Coronary artery (tissue), 2 donors: ENCODE measurements at places on chromosomes 16 and 17.

- DNase-seq = peak; percentile 88
These were observed 417 bp downstream of the C16orf46 start for GRCh38 chr16:81076566-81077075.

DNA sequence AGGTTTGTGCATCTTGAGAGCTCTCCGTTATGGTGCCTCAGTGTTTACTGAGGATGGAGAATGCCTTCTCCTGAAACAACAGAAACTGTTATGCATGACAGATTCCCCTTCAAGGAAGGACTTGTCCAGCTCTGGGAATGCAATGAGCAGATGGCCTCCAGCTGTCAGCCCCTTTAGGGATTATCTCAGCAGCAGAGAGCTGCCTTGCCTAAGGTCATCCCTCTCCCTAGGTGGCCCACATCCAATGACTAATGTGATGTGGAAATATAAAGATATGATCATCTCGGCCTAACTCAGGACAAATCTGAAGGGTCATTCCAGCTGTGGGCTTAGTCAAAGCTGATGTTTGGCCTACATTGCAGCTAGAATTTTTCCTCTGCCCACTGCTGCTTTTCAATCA lies 214.3 kb upstream of the N4BP1 start:
- DNase-seq = no peak

GRCh38 chr17:70808596-70808995 lies 639.3 kb downstream of the KCNJ2 start:
- no peak for DNase-seq

DNA sequence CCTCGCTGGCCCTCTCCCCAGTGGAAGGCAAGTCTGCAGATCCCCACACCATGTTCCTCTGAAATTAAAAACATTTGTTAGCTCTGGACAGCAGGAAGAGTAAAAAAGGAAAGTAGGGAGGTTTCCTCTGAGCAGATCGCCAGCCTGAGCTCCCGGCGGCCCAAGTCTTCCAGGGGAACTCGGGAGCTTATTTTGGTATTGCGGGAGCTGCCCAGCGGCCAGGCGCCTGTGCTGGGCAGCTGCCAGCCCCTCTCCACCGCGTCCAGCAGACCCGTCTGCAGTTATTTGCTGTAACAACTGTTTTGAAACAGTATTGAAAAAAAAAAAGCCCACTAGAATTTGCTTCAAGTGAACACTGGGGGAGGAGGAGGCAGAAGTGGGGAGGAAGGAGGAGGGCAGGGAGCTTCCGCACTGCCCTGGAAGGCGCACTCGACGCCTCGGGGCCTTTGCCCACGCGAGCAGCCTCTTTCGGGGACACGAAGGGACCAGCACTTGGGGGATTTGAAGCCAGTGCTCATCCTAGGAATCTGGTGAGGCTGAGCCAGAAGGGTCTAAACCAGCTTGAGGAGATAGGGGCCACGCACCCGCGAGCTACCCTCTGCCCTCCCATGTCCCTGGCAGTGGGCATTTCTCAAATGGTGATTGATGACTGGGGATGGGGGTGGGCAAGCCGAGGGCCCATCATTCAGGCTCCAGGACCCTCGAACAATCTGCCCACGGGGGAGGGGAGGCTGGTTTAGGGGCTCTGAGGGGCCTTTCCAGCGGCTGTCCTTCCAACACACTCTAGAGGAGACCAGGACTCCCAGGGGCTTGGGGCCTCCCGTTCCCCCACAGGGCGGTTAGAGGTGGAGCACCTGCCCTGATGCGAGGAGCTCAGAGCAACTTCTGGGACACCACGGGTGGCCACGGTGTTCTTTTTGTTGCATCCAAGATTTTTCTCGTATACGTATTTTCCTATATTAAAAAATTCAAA lies 3.0 kb upstream of the BAHCC1 start:
- no peak for DNase-seq
